AG09309 (cell line): ENCODE measurements at places on chromosomes 5 and 9.

- no peak for DNase-seq
These were observed 275.0 kb downstream of the DRD1 start for GRCh38 chr5:175168882-175169507.

GRCh38 chr9:137217276-137218211, 4.5 kb downstream of the RNF208 start:
- no peak for DNase-seq

- DNase-seq, result no peak
These were observed 74.0 kb upstream of the PHYKPL start for GRCh38 chr5:178306430-178307225.

- DNase-seq, result no peak
These were observed 164.7 kb downstream of the TSSK1B start for GRCh38 chr5:113270086-113270485.

DNA sequence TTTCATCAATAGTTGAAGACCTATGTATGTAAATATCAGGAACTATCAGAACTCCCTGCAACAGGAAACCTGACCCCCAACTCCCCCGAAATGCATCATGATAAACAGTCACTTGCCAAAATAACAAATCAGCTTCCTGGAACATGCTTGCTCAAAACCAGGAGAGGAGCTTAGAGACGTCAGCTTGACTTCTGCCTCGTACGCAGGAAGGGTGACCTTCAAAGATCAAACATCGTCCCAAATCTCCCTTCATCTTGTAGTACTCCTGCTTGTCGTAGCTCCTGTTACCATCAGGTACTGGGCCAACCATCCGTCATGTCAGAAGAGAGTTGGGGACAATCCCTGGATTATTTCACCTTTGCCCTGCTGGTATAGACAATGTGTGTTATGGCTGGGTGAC, 396.1 kb downstream of the GADD45G start:
- DNase-seq, result no peak

DNA sequence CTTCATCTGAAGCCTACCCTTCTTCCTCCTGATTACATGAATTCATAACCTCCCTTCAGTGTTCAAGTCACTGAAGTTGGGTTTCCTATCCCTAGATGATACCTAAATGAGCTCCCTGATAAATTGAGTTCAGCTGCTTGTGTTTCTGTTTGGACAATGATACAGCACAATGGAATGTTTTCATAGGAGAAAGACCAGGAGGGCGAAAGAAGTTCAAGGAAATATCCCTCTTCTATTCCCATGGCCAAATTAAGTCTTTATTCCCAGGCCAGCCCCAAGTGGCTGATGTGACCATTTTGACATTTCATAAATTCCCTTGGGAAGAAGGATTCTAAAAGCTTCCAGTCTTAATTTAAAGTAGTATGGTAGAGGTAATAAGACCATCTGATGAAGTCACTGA, 555.8 kb upstream of the CLINT1 start:
- DNase-seq, result no peak

GRCh38 chr5:139671096-139671841, 23.1 kb downstream of the CXXC5 start:
- DNase-seq, result no peak

DNA sequence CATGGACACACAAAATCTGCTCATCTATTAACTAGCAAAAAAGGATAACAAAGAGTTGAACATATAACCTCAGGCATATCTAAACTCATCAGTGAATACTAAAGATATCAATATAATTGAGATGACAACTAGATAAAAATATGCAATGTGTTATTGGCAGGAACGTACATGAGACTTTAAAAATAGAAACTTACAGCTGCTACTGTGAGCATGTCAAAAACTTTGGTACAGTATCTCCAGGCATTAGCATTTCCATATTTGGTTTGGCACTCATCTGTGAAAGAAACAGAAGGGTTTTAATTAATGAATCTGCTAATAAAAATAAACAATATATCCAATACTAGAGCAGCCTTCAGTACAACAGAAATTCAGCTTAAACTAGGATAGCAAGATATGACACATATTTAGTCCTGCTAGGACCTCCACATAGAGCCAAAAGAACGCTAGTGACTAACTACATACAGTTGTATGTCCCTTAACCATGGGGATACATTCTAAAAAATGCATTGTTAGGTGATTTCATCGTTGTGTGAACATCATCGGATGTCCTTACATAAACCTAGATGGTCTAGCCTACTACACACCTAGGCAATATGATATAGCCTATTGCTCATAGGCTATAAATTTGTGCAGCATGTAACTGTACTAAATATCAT, 10.5 kb upstream of the SCAI start:
- DNase-seq, result no peak

GRCh38 chr5:165152058-165152457, 1646.6 kb downstream of the MAT2B start:
- no peak for DNase-seq

DNA sequence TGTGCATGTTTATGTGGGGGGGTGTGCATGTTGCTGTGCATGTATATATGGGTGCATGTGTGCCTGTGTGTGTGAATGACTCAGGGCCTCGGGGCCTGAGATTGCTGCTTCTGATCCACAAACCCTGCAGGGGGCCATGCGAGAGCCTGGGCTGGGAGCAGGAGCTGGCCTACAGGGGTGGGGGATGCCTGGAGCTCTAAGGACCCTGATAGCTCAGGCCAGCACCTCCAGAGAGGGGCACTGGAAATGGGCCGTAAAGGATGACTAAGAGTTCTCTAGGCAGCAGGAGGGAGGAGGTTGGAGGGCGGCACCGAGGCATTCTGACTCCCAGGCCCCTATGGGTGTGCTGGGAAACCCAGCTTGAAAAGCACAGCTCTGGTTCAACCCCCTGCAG, 6.9 kb upstream of the UBAC1 start:
- DNase-seq, result no peak

- DNase-seq, result no peak
These were observed 140.4 kb upstream of the KLF9 start for GRCh38 chr9:70554881-70555280.

- DNase-seq, result no peak
These were observed 694 bp upstream of the PLIN2 start for GRCh38 chr9:19127871-19128500.

- no peak for DNase-seq
These were observed 25.3 kb downstream of the FANCC start for GRCh38 chr9:95292226-95292625.

DNA sequence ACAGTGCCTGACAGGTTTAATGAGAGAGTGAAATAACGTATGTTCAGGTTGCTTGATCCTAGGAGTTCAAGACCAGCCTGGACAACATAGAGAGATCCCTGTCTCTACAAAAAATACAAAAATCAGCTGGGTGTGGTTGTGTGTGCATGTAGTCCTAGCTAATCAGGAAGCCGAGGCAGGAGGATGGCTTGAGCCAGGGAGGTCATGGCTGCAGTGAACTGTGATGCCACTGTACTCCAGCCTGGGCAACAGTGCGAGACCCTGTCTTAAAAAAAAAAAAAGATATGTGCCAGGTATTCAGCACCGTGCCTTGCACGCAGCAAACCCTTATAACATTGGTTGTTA, 38.8 kb upstream of the SPRY4 start:
- no peak for DNase-seq

DNA sequence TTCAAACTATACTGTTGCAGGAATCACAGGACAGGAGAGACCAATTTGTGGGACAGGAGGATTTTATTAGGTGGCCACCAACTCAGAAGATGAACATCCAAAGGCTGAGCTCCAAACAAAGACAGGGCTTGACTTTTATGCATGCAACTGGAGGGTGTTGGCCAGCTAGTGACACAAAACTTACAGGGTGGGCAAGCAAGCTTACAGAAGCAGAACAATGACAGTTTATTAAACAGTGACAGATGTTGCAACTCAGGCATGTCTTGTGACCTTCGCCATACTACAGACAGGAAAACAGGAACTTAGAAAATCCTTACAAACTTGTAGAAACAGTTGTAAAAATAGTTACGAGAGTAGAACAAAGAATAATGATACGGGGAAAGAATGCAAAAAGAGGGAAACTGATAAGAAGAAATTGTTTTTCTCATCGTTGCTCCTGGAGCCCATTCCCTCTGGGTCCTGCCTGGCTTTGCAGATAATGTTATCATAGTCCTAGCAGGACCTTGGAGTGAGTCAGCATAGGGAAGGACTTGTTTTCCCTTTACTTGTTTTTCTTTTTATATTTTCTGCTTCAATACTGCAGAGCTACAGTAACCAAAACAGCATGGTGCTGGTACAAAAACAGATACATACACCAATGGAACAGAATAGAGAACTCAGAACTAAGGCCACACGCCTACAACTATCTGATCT, 2083.0 kb upstream of the ACO1 start:
- DNase-seq, result no peak

DNA sequence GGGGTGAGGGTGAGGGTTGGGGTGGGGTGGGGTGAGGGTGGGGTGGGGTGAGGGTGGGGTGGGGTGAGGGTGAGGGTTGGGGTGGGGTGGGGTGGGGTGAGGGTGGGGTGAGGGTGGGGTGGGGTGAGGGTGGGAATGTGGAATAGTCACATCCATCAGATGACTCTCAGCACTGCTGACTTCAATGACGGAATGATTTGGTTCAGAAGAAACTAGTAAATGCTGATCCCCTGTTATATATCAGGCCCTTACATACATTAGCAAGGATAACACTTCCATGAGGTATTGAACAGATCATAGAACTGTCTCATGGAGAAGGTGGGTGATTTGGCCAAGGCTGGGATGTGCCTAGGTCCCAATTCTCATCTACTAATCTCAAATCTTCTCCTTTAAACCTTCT, 24.5 kb upstream of the C5orf47 start:
- DNase-seq, result no peak

GRCh38 chr5:3542769-3543168, 52.9 kb upstream of the IRX1 start:
- DNase-seq, result no peak

GRCh38 chr9:110276781-110277180, 20.5 kb upstream of the TXN start:
- no peak for DNase-seq

- no peak for DNase-seq
These were observed 41.8 kb upstream of the FGF1 start for GRCh38 chr5:142727735-142728047.

GRCh38 chr5:135220394-135221186, 178.4 kb downstream of the MACROH2A1 start:
- DNase-seq, result no peak

DNA sequence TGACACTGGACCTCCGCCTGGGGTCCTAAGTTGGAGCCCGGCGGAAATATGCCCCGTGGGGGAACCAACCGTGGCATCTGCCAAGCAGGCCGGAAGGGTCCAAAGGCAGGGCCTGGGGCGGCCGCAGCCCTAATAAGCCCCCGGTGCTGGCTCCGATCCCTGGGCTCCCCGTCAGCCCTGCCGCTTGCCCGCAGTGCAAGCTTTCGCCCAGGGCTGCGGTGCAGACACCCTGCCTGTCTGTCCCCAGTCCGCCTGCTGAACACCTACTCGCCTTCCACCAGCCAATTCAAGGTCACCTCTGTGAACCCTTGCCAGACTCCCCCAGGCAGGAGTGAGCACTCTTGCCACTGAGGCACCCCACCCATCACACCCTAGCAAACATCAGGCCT, 502 bp upstream of the PTGR1 start:
- DNase-seq, result no peak

DNA sequence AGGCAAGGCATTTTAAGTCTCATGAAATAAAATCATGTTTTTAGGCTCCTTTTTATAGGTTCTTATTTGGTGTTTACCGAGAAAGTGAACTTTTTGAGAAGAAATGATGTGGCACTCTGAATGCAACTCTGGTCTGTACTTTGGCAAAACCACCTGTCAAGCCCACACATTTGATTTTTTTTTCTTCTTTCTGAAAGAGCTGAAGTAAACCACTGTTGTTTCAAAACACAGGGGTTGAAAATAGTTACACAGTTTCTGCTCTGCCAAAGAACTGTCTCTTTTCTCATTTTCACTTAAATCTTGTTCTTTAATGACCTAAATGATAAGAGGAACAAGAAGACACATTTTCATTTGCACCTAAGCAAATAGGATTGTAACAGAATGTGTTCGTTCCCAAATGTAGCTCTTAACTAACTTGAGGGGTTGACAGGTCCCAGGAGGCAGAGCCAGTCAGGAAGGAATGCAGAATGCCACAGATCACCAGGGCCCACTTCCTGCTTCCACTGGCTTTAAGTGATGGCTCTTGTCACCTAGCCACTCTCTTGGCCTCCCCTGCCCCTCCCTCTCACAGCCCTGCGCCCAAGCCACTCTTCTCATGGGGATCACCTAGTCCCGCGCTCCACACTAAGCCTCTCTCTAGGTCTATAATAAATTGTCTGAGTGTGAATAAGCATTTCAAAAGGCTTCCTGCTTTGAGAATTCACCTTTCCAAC, 47.3 kb downstream of the MED27 start:
- no peak for DNase-seq

GRCh38 chr9:133665096-133665495, 28.9 kb downstream of the DBH start:
- DNase-seq, result no peak

DNA sequence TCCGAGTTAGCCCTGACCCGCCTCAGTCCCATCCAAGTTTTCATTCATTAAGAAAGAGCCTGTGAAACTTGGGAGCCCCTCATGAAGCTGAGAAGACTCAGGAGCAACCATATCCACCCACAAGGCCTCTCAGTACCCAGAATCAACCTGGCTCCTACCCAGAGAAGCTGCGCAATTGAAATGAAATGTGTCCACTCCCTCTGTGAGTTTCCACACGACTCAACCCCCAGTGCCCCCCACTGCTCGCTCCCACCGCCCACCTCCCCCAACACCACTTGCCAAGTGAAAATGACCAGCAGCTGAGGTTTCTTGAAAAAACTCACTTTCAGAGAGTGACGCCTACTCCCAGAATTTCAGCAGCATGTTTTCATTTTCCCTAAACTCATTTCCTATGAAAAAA, 104.6 kb downstream of the CDK5RAP2 start:
- peak; percentile 86 for DNase-seq

DNA sequence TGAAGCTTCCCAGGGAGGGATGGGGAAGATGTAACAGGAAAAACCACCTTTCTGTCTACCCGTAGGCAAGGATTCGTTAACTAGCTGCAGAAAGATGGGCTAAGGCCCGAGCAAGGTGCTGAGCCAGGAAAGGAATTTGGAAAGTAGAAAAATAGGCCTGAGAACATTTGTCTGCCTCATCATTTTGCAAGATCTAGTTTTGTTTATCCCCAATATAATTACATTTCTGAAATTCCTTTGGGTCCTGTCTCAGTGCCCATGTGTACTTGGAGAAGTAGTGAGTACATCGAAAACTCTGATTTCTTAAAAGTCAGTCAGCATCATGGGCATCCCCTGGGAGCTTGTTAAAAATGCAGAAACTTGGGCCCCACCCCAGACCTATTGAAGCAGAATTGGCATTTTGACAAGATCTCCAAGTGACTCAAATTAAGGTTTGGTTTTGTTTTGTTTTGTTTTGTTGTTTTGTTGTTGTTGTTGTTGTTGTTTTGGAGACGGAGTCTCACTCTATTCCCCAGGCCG, 52.1 kb upstream of the CEMIP2 start:
- DNase-seq, result no peak

GRCh38 chr9:131012023-131012334, 3.0 kb downstream of the LAMC3 start:
- no peak for DNase-seq

DNA sequence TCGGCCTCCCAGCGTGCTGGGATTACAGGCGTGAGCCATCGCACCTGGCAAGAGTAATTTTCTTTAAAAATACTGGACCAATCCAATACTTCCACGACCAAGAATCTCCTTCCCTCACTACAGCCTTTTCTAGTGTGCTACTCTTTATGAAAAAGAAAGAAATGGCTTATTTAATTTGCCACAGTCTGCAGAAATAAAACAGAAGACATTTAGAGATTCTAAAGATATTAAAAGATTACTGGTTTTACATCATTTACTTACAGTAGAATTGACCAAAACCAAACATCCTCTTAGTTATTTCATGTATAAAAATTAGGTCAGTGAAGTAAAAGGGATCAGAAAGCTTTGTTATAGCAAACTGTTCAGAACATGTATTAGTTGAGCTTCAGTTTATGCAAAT, 679.6 kb downstream of the MAT2B start:
- DNase-seq, result no peak
